Activated T-helper 1 cell treated with Interleukin-2 at 50 U/mL for 16 hours (primary cell): ENCODE measurements at places on chromosomes 7 and 10.

GRCh38 chr7:51242007-51242691, 74.5 kb downstream of the COBL start:
- no peak for DNase-seq

DNA sequence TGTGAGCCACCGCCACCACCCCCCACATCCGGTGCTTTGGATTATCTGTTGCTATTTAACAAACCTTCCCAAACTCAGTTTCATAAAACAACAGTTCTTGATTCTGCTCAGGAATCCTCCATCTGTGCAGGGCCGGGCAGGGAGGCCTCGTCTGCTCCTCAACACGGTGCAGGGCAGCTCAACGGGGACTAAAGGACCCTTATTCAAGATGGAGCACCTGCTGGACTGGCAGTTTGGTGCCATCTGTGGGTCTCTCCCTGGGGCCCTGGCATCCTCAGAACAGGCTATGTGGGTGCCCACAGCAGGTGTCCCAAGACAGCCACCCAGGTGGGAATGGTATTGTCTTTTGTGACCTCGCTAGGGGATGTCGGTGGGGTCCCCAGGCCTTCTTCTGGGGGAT, 31.0 kb upstream of the ELFN1 start:
- DNase-seq, result no peak

DNA sequence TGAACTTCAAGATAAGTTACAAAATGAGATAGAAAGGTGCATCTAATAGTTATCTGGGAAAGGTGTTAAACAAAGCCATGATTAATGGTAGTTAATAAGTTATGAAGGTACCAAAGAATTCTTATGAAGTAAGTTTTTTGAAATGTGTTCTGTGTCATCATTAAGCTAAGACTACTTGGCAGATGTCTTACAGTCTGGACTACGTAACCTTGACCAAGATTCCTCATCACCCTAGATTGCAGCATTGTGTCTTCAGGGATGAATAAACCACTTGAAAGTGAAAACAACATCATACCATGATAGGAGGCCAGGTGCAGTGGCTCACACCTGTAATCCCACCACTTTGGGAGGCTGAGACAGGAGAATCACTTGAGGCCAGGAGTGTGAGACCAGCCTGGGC, 48.2 kb downstream of the GOT1 start:
- no peak for DNase-seq

GRCh38 chr10:35435824-35436223, 99.5 kb downstream of the CCNY start:
- no peak for DNase-seq

DNA sequence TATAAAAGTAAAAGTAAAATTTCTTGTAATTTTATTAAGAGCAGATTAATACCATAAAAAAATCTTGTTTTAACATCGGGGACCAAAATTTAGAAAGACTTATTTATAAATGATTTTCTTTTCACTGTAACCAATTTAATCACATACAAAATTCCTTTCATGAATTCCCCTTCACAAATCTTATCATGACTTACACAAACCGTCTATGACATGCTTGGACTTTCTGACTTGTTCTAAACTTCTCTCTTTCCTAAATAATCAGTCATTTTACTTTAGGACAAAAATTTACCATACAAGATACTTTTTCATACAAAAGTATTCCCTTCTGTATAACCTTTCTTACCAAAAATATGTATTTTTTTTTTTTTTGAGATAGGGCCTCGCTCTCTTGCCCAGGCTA, 9.3 kb downstream of the CROT start:
- no peak for DNase-seq

- DNase-seq, result no peak
These were observed 6.5 kb upstream of the EIF5AL1 start for GRCh38 chr10:79505829-79506228.

GRCh38 chr10:131013281-131013912, 298.1 kb downstream of the TCERG1L start:
- no peak for DNase-seq

DNA sequence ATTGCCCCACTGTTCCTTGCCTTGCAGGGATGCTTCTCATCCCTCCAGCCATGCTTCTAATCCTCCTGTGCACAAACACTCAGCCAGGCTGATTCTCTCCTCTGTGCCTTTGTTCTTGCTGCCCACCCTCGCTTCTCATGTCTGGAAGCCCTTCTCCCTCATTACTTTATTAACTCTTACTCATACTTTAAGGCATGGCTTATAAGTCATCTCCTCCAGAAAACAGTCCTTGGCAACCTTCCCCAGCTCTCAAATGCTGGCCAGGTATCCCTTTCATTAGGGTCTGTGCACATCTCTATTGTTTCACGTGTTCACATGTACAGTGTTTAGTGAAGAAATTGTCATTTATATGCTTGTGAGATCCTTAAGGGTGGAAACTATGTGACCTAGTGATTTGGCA, 62.9 kb downstream of the ITGB8 start:
- no peak for DNase-seq

- DNase-seq, result no peak
These were observed 2.0 kb downstream of the FXYD4 start for GRCh38 chr10:43373461-43373860.

GRCh38 chr10:6522230-6522629, 57.8 kb downstream of the PRKCQ start:
- no peak for DNase-seq

DNA sequence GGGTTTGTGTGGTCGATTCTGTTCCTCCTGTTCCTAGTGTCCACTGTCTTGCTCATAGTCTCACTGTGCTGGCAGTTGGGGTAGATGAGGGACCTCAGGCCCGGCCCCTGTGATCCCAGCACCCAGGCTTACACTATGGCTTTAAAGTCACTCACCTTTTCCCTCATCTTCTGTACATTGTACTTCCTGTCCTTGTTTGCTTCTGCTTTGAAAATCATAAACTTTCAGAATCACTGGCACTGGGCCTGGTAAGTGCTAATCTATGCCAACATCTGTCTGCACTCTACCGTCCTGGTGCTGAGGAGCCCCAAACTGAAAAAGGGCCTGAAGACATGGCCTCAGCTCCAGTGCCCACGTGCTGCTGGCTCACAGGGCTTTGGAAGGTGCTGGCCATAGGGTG, 5.7 kb upstream of the TAS2R60 start:
- no peak for DNase-seq

DNA sequence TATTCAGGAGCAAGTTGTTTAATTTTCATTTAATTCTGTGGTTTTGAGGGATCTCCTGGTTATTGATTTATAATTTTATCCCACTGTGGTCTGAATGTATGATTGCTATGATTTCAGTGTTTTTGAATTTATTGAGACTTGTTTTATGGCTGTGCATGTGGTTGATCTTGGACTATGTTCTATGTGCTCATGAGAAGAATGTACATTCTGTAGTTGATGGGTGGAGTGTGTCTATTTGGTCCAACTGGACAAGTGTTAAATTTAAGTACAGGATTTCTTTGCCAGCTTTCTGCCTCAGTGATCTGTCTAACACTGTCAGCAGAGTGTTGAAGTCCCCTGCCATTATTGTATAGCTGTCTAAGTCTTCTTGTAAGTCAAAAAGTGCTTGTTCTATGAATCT, 34.8 kb upstream of the KIF5B start:
- DNase-seq, result no peak
